Choroid plexus epithelial cell (primary cell): ENCODE measurements at places on chromosomes 5 and 9.

DNA sequence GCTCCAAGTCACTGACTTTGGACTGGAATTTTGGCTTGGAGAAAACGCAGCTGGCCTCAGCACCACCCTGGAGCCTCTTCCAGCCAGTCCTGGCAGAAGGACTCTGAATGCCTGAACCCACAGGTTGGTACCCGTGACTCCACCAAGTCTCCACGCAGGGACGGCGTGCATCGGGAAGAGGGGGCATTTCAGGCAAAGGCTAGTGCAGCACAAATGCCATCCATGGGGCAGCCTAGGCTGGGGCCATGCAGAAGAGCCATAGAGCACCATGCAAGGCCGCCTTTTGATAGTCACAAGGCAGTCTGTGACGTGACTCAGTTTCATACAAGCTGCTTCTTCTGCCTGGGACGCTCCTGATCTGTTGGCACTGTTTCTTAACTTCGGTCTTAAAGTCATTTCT is 28.0 kb downstream of the GDNF start:
- DNase-seq, result no peak

DNA sequence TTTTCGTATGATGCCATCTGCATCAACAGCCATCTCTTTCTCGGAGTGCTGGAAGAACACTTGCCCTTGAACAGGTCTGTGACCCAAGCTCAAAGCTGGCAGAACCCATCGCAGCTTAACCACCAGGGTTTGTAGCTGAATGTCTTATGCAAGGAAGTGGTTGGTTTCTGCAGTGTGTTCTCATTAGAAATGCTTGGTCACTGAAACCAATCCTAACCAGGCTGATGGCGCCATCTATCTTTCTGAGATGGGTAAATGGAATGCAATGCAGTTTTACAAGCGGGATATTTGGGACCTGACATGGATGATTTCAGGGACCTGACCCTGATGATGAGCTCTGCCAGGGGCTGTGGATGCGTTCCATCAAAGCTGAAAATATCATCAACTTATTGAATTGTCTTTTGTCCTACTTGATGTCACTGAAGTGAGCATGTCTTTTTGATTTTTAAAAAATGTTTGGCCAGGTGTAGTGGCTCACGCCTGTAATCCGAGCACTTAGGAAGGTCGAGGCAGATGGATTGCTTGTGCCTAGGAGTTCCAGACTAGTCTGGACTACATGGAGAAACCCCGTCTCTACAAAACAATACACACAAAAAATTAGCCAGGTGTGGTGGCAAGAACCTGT is 28.7 kb downstream of the DMRT3 start:
- DNase-seq, result peak; percentile 63

DNA sequence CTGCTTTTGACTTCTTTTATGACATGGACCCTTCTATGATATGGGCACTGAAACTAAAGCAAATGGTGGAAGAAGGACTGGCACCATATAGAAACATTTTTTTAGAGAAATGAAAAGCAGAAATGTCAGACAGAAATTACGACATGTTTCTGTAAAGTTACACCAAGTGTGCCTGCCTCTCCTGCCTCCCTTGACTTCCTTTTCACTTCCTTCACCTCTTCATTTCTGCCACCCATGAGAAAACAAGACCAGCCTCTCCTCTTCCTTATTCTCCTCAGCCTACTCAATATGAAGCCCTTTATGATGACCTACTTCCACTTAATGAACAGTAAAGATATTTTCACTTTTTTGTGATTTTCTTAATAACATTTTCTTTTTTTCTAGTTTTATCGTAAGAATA is 44.5 kb downstream of the ERCC6L2 start:
- DNase-seq, result no peak

DNA sequence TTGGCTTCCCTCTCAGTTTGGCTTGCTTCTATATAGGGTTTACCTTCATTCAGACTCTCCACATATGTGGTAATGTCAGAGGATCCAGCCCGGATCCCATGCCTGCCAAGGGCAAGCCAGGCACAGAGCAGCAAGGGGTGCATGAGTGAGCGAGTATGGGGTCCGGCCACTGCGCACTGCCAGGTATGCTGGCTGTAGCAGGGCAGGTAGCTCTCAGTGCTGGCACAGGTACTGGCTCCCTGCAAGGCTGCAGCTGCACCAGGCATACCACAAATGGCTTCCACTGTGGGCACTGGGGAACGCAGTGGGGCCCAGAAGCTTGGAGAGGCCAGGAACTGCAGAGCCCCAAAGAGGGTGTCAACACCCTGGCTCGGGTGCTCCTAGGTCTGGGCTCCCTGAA is 86.2 kb downstream of the GIN1 start:
- DNase-seq, result no peak

DNA sequence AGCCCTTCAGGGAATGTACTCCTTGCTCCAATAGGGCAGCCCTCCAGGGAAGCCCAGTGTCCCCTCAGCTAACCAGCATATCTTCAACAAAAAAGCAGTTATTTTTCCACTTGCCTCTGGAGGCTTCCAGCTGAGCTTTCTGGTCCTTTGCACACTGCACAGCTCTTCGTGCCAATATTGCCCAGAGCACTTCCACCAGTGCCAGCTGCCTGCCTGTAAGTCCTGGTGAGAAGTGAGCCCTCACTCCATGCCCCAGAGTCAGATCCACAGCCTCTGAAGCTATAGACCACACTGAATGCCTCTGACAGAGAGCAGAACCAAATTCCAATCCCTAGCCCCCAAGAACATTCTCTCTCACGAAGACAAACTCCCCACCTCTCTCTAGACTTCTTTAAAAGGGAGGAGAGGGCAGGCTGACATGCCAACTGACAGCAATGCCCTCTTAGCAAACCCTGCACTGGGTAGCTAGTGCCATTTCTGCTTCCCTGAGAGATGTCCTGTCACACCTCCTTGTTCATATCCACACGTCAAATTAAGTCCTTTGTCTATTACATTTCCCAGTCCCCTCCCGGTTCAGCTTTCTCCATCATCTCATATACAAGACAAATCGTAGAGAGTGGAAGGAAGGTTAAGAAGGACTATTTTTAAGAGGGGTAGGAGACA is 12.7 kb upstream of the HEXB start:
- no peak for DNase-seq

GRCh38 chr9:71878327-71879274 is 32.4 kb downstream of the ABHD17B start:
- DNase-seq, result no peak

- DNase-seq, result no peak
Observed at GRCh38 chr5:54274944-54275343, 35.4 kb downstream of the ARL15 start.

GRCh38 chr5:1321576-1321975 is 23.3 kb downstream of the CLPTM1L start:
- no peak for DNase-seq

GRCh38 chr9:22682961-22683699 is 236.5 kb downstream of the DMRTA1 start:
- peak; percentile 6 for DNase-seq

DNA sequence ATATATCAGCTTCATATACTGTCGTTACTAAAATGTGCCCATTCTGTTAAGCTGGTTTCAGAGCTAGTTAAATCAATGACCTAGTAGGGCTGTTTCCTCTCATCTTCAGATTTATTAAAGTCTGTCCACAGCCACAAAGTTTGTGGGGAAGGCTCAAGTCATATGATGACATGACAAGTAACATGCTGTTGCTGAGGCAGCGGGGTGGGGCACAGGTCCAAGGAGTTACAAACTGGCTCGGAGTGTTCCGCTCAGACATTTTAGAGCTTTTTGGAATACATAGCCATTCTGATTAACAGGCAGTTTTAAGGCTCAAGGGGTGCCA is 2.7 kb upstream of the ANP32B start:
- no peak for DNase-seq

- peak; percentile 99 for DNase-seq
Observed at GRCh38 chr9:4832786-4833579, 40.2 kb downstream of the RCL1 start.

- no peak for DNase-seq
Observed at GRCh38 chr9:93902780-93903655, 52.1 kb downstream of the BARX1 start.

DNA sequence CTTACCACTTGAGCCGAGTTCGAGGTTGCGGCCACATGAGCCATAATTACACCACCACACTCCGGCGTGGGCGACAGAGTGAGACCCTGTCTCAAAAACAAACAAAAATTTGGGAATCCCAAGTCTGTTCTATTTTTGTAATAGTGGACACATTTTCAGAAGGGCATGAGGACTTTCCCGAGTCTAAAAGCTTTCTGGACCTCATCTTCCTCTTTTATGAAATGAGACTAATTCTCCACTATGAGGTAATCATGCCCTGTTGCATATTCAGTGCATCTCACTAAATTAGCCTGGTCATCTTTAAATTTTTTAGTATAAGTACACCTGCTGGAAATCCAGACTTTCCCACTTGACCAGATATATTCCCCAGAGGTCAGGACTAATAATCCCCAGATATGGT is 55.7 kb downstream of the GGTA1 start:
- DNase-seq, result no peak

DNA sequence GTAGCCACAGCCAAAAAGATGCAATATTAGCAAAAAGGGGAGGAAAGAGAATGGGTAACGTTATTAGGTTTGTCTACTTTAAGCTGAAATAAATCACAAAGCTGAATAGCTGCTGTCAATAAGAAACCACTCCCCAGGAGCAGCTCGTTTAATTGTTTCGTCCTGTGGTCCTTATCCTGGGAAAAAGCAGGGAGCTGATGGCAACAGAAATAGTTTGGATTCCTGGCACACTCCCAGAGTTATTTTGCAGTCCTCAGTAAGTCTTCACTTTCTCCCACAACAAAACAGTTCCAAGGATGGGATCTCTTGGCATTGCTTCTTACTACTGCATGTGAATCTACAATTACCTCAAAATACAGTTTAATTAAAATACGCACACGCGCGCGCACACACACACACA is 28.8 kb downstream of the FRMD3 start:
- peak; percentile 33 for DNase-seq

DNA sequence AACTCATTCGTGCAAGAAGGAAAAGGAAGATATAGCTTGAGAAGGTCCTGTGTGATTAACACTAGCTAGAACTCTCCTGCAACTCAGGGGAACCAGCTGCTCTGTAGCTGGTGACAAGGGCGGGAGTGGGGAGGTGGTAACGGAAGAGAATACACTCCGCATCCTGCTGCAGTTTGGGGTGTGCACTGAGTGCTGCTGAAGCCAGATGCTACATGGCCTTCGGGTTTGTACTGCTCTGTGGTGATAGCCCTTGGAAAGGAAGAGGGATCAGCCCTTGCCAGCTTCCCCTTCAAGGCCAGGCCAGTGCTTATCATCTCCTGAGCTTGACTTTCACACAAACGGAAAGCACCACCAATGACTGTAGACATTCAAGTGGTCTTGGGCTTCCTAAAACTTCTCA is 34.3 kb downstream of the FRMD3 start:
- no peak for DNase-seq

DNA sequence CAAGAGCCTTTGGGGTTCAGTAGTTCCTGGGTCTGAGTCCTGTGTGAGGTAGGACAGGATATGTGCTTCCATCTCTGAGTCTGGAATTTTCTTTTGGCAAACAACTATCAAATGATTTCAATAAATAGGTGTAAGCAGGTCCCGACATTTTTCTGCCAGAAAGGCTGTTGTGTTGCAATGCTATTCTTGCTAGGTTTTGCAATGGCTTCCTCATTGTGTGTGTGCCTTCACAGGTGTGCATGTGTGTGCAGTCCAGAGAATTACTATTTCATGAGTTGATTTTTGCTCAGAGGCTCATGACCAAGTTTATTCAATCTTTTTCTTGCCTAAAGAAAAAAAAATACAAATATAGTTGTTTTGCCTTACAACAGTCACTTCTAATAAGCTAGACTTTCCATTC is 64.5 kb upstream of the FRRS1L start:
- DNase-seq, result no peak

GRCh38 chr9:117343427-117343826 is 71.4 kb downstream of the ASTN2 start:
- peak; percentile 13 for DNase-seq

DNA sequence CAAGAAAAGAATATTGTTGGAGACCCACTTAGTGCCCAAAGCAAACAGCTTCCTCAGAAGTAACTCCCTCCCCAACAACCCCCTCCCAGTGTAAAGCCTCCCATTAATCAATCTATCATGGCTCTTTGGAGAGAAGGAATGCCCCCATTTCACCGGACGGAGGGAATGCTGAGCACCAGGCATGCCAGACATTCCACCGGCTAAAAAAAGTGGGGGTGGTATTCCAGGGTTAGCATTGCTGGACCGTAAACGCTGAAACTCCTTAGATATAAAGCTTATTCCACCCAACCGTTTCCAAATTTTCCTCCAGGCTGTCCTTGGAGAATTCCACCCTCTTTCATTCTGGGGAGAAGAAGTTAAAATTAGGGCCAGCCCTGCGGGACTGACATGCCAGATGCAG is 363 bp upstream of the MAMDC2 start:
- DNase-seq, result no peak

GRCh38 chr9:76613974-76614373 is 150.3 kb upstream of the PCA3 start:
- no peak for DNase-seq

DNA sequence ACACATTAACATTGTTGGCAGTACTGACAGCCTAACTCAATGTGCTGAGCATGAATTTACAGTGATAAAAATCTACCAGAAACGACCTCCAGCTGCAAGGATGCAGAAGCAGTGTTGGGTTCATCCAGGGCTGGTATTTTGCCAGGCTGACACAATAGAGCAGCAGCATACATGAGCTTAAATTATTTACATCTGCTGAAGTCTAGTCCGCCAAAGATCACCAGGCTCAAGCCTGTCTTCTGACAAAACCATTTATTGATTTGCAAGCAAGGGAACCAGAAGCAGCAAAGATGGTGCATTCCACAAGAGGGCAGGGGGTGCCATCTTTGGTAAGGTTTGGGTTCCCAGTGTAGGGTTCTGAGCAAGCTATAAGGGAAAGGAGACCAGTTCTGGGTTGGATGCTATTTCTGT is 8.7 kb upstream of the C5orf34 start:
- no peak for DNase-seq

DNA sequence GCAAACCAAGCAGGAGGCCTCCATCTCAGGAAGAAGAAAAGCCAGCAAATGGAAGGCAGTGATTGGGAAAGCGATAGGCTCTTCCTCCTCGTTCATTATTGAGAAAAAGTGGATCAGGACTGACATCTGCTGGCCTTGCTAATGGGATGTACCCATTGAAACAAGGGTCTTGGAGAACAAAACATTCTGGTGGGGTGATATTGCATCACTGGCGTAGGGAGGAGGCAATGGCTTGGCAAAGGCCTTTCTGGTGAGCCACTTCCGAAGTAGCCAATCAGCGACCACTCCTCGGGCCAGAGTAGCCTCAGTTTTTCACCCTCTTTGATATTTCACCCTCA is 86.7 kb upstream of the NFIB start:
- DNase-seq, result peak; percentile 93

DNA sequence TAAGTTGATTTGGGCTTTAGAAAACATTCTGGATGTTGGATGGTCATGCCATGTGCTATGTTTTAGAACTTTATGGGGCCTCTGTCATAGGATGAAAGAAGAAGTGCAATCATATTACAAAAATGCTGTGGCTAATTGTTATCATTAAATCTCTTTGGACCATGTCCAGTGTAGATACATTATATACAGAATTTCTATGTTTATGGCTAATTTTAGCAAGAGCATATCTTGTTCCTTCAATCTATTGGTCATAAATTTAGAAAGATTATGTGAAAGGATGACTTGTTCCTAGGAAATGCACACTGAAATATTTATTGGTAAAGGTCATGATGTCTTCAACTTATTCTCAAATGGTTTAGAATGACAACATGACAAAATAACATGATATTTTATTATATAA is 42.4 kb upstream of the ELL2 start:
- no peak for DNase-seq
